ENCODE measurements at places on chromosomes 6 and 20.

DNA sequence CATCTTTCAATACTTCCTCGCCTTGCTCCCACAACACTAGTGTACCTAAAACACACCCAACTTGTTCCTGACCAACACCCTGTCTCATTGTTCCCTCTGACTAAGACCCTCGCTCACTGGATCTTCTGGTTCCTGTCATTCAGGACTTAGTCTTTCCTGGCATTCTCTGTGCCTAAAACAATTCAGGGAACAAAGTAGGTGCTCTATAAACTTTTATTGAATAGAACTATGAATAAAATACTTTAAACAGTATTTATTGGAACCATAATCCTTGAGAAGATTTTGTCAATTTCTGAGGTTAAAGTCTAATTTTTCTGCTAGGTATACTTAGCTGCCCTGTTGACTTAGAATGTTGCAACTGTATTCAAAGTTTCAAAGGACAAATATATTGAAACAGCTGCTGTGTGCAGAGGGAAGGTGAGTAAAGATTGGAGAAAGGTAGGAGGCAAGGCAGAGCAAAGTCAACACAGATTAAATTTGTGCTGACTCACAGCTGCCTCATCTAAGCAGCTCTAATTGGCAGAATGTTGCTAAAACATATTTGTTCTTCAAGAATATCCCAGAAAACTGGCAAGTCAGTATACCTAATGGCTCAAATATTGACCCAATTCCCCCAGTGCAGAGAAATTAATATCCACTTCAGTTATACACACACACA is 37.6 kb downstream of the GSTA2 start:
- no peak for DNase-seq

GRCh38 chr6:162408826-162409535 is 318.6 kb downstream of the PRKN start:
- no peak for DNase-seq

DNA sequence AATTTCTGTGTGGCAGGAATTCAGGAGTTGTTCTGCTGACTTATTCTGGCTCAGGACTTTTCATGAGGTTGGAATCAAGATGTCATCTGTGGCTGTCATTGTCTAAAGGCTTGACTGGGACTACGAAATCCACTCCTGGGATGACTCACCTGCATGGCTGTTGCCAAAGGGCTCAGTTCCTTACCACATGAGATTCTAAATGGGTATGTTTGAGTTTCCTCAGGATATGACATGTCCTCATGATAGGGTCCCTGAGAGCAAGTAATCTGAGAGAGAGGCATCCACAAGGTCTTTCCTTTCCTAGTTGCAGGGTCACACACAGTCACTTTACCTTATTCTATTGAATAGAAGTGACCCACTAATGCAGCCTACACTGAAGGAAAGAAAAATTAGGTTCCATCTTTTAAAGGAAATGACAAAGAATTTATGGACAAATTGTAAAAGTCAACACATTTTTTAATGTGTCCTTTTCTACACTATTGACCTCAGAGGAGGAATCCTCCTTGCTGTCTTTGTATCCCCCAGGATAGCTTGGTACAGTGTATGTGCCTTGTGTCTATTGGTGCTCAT is 1025.0 kb upstream of the GJE1 start:
- DNase-seq: no peak

DNA sequence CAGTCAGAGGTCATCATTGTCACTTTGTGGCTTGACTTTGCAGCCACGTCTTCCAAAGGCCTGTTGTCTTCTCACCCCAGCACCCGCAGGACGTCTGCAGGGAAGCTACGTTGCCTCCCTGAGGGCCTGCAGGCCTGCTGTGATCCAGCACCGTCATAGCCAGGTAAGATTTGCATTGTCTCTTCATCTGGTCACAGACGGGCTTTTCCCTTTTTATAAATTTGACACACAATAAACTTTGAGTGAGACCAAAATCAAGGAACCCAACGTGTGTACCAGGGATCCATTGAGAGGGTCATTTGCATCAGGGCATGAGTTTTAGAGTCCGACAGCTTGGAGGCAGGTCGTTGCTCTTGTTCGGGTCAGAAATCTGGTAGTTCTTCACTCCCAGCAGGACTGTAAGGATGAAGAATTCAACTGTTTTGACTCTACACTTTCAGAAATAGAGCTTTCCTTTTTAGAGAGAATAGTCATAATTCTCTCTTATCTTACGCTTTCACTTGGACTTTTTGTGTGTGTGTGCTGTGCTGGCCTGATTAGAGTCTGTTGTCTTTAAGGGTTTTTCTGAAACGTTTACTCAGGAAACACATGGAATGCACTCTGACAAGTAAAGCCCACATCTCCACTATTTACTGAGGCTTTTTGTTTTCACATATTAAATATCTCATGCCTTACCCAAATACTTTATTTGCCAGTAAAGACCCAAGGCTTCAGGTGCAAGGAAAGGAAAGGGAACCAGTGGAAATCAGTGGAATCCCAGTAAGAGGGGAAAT is 177.2 kb upstream of the TAB2 start:
- DNase-seq: peak; percentile 27

- DNase-seq: no peak
Measured at GRCh38 chr6:36025932-36026327, 1.5 kb upstream of the SLC26A8 start.

DNA sequence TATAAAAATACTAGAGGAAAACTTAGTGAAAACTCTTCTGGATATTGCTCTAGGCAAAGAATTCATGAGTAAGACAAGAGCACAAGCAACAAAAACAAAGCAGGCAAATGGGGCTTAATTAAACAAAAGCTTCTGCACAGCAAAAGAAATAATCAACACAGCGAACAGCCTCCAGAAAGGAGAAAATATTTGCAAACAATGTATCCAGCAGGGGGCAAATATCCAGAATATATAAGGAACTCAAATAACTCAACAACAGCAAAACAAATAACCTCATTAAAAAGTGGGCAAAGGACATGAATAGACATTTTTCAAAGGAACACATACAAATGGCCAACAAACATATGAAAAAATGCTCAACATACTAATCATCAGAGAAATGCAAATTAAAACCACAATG is 17.1 kb upstream of the HECA start:
- no peak for DNase-seq

GRCh38 chr6:128144320-128144719 is 243.5 kb upstream of the THEMIS start:
- no peak for DNase-seq

- no peak for DNase-seq
Measured at GRCh38 chr20:13922241-13922640, 68.2 kb downstream of the SEL1L2 start.

GRCh38 chr6:47520282-47520681 is 42.7 kb downstream of the CD2AP start:
- no peak for DNase-seq

- DNase-seq: no peak
Measured at GRCh38 chr6:153073841-153074240, 57.2 kb downstream of the RGS17 start.

DNA sequence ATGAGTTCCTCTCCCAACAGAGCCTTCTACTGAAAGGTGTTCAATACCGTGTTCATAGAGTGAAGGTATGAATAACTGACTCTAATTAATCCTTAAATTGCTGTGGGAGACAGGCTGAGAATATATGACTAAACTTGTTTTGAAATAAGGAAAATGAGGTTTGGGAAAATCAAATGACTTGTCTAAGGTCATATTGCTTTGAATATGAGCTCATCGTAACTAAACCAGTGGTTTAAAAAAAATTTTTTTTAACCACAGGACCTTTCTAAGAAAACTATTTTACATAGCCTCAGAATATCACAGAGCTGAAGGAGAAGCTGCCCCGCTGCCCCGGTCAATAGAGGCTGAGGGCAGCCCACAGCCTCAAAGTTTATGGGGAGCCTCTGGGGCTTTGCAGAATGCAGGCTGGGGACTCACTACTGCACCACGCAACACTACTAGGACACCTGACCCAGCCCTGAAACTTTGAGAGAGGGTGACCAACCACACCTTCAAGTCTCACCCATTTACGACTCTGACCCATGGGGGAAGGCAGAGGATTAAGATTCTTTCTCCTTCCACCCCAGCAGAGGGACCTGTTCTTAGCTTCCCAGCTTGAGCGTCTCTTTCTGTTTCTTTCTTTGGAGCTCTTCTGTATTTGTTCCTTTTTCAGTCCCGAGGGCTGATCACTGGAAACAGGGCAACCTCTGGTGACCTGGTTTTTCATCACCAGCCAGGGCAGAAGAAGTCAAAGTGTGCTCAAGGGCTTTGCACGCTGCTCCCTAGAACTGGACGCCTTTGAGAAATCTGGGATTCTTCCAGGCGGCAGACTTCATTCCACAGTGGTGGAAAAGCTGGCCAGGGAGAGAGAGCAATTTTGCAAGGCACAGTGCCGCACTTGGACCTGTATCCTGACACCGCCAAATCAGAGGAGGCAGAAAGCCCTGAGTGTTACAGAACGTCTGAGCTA is 220.2 kb downstream of the ATXN1 start:
- DNase-seq: no peak

GRCh38 chr6:63023726-63024125 is 187.5 kb upstream of the FKBP1C start:
- DNase-seq: no peak

- no peak for DNase-seq
Measured at GRCh38 chr6:37273690-37274089, 15.7 kb upstream of the TMEM217 start.

- DNase-seq: no peak
Measured at GRCh38 chr20:10706460-10706811, 32.6 kb upstream of the JAG1 start.

- DNase-seq: no peak
Measured at GRCh38 chr6:36649086-36649485, 29.4 kb upstream of the CDKN1A start.

DNA sequence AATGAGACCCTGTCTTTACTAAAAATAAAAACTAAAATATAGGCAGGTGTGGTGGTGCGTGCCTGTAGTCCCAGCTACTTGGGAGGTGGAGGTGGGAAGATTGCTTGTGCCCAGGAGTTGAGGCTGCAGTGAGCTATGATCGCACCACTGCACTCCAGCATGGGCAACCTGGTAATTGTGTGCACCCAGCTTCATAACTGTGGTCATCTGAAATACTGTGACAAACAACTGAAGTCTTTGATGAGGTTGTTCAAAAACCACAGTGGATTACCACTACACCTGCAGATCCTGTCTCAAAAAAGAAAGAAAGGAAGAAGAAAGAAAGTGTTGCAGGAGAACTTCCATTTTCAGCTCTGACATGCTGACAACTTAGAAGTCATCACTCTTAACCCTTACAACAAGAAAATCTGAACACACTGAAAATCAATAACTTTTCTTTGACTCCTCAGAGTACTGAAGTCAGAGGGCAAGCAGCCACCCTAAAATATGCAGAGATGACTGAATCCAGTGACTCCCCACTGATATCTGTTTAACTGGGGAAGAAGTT is 13.8 kb upstream of the ZBP1 start:
- no peak for DNase-seq

DNA sequence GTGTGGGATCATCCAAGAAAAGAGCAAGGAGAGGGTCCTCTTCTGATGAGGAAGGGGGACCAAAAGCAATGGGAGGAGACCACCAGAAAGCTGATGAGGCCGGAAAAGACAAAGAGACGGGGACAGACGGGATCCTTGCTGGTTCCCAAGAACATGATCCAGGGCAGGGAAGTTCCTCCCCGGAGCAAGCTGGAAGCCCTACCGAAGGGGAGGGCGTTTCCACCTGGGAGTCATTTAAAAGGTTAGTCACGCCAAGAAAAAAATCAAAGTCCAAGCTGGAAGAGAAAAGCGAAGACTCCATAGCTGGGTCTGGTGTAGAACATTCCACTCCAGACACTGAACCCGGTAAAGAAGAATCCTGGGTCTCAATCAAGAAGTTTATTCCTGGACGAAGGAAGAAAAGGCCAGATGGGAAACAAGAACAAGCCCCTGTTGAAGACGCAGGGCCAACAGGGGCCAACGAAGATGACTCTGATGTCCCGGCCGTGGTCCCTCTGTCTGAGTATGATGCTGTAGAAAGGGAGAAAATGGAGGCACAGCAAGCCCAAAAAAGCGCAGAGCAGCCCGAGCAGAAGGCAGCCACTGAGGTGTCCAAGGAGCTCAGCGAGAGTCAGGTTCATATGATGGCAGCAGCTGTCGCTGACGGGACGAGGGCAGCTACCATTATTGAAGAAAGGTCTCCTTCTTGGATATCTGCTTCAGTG is 40.8 kb downstream of the ZBTB2 start:
- DNase-seq: no peak

GRCh38 chr6:3607599-3607998 is 143.9 kb downstream of the PXDC1 start:
- DNase-seq: no peak

GRCh38 chr6:42452171-42453030 is 675 bp upstream of the TRERF1 start:
- DNase-seq: no peak

DNA sequence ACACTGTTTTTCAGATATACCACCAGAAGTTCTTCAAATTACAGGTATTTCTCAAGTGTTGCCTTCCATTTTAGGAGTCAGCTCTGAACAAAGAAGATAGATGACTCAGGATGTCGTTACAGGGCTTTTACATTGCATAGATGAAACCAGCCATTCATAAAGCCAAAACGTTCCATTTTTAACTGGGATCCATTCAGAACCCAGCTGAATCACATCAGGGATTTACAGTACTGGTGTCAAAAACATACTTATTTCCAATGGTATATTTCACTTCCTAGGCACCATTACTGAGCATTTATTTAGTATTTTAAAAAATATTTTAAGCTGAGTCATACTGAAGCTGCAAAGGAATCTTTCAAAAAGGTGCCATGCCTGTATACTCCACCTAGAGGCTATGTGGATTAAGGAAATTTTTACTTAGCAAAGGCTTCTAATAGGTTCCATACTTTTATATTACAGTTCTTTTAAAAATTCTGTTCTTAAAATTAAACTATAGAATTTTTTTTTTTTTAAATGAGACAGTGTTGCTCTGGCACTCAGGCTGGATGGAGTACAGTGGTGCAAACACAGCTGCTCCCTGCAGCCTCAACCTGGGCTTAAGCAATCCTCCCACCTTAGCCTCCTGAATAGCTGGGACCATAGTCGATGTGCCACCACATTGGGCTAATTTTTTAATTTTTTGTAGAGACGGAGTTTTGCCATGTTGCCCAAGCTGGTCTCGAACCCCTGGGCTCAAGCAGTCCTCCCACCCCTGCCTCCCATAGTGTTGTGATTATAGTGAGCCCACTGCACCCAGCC is 2.6 kb downstream of the ASF1A start:
- DNase-seq: no peak

GRCh38 chr20:25273046-25273445 is 25.2 kb downstream of the PYGB start:
- no peak for DNase-seq

- no peak for DNase-seq
Measured at GRCh38 chr6:129130959-129131681, 248.2 kb downstream of the LAMA2 start.

DNA sequence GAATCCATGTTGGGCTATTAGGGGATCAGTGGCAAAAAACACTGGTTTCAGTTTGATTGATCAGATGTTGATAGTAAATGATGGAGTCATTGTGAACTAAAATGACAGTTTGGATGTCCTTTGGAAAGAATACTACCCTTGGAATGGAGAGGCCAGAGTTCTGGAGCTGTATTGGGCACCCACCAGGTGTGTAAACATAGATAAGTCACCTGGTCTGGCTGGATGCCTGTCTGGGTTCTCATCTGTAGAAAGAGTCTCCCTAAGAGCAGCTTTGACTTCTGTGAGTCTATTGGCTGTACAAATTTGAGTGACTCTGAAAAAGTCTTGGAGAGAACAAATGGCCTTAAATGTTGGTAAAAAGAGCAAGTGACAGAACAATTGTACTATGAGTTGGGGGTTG is 115.0 kb downstream of the SCP2D1 start:
- no peak for DNase-seq

All from stimulated activated CD4-positive, alpha-beta T cell treated with anti-CD3 and anti-CD28 coated beads, TNF-alpha, amount 100 ng/mL, for 24 hours (primary cell).